ENCODE measurements at places on chromosomes 3 and 15. TPM values are rescaled to one million over a fixed set of nuclear protein-coding genes. Genes with fewer than 3 reads are reported as not detected.
A peak's percentile ranks its signal among the peaks of the same experiment; 100 is the strongest.

EPHB1 gene
- total RNA-seq: 3.2 TPM

ISLR2 gene
- 1.1 TPM for total RNA-seq

CLDN18 gene
- total RNA-seq: not detected

SCAANT1 gene
- not detected for total RNA-seq

ACSBG1 gene
- total RNA-seq: 0.13 TPM

PTH1R gene
- 286 TPM for total RNA-seq

CTXN2 gene
- 0.06 TPM for total RNA-seq

- H3K27ac ChIP-seq: no peak overlapping the region
- DNase-seq: peak; percentile 48
- H3K36me3 ChIP-seq: no peaks in the 10 kb centered on the region
- H3K4me1 ChIP-seq: no peaks in the 10 kb centered on the region
- peaks cover 61% of the 10 kb centered on the region for H3K27me3 ChIP-seq
- H3K4me3 ChIP-seq: peak overlapping the region; percentile 32
Measured at GRCh38 chr3:27714692-27715453, 7.2 kb downstream of the EOMES start.

- no peak overlapping the region for H3K27ac ChIP-seq
- H3K4me1 ChIP-seq: no peaks in the 10 kb centered on the region
- peaks cover 20% of the 10 kb centered on the region for H3K36me3 ChIP-seq
- H3K27me3 ChIP-seq: no peaks in the 10 kb centered on the region
- H3K4me3 ChIP-seq: no peak overlapping the region
- DNase-seq: no peak
Measured at GRCh38 chr15:70672081-70672480, 91.3 kb downstream of the UACA start.

DNA sequence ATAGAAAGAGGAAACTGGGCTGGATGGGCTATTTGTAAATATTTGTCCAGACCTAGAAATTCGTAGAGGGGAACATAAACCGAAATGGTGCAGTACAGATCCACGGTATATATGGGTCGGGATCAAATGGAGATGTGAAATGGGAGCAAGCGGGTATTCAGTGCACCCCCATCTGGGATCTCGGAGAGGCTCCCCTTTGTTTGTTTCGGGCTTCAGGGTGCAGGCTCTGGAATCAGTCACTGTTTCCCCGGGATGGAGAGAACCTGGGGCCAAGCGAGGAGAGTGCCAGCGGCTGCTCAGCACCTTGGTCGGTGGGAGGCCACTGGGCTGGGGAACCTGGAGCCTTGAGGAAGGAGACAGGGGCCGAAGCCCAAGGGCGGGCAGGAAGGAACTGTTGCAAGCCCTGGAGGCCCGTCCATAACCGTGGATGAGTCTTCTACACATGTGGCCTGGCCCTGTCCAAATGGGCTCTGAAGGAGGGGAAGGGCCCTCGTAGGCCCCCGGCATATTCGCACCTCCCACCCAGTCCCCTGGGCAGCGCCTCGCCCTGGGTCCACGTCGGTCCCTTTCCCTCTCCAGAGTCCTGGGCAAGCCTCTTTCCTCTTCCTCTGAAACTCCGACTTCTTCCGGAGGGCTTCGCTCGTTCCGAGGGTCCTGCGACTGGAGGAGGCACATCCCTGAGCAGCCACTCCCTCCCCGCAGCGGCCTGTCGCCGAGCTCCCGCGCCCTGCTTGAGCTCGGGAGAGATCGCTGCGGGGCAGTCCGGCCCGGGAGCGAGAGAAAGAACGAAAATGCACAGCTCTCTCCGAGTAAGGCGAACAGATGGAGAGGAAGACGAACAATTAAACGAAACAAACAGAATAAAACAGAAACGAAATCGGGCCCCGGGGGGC, 3.0 kb downstream of the ISL2 start:
- H3K4me3 ChIP-seq: no peak overlapping the region
- H3K27ac ChIP-seq: no peak overlapping the region
- H3K4me1 ChIP-seq: no peaks in the 10 kb centered on the region
- DNase-seq: peak; percentile 60
- peaks cover 71% of the 10 kb centered on the region for H3K27me3 ChIP-seq

- DNase-seq: no peak
- no peak overlapping the region for H3K27ac ChIP-seq
- no peaks in the 10 kb centered on the region for H3K36me3 ChIP-seq
- H3K27me3 ChIP-seq: no peaks in the 10 kb centered on the region
Measured at GRCh38 chr3:113630956-113631542, 65.4 kb downstream of the USF3 start.

- peak; percentile 94 for DNase-seq
- H3K36me3 ChIP-seq: no peaks in the 10 kb centered on the region
- peaks cover 2% of the 10 kb centered on the region for H3K4me1 ChIP-seq
- H3K27ac ChIP-seq: peak overlapping the region; percentile 1
- H3K27me3 ChIP-seq: no peaks in the 10 kb centered on the region
Measured at GRCh38 chr15:41564286-41564959, 5.4 kb downstream of the TYRO3 start.

DNA sequence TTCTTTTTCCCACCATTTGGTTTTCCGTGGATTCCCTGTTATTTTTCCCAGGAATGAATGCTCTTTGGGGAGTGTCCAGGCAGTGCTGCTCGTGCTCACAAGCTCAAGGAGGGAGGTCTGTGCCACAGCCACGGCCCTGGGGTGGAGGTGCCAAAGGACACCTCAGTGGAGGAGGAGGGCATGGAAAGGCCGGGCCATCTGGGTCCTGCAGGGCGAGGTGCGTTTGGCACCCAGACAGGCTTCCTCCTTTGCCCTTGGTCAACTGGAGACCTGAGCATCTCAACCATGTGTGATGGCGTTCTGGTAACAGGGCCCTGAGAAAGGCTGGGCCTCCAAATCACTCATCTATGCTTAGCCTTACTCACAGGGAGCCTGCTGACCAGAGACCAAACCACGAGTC, 25.4 kb downstream of the KY start:
- H3K36me3 ChIP-seq: no peaks in the 10 kb centered on the region
- H3K27me3 ChIP-seq: no peaks in the 10 kb centered on the region
- H3K4me1 ChIP-seq: no peaks in the 10 kb centered on the region
- DNase-seq: no peak
- no peak overlapping the region for H3K4me3 ChIP-seq

DNA sequence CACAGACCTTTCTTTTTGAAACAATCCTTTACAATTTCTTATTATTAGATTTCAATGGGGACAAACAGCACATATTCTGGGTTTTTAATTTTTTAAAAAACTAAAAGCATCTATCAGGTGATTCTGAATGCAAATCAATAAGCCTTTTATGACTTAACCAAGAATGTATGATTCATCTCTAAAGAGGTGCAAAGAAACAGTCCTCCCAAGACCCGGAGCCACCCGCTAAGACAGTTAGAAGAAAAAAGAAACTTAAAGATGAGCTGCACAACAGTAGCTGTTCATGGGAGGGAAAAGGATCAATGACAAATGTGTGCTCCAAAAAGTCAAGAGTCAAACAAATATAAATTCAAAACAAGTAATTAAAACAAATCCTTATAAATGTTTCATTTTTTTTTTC, 319.5 kb downstream of the THSD4 start:
- DNase-seq: no peak
- H3K27me3 ChIP-seq: no peaks in the 10 kb centered on the region

DNA sequence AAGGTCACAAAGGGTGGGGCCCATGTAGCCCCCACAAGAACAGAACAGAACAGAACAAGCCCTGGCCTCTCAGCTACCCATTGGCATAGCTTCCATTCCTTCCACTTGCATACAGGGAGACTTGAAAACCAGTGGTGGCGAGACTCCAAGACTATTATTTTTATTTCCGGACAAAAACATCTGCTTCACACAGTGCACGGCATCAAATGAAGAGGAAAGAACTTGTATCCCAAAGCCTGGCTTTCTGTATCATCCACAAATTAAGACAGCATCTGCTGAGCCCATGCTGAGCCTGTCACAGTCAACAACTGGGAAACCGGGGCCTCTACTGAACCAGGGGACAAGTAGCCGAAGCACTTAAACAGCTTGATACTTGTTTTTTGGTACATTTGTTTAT, 56.0 kb downstream of the CLEC3B start:
- no peak overlapping the region for H3K4me3 ChIP-seq
- no peaks in the 10 kb centered on the region for H3K36me3 ChIP-seq
- no peaks in the 10 kb centered on the region for H3K27me3 ChIP-seq
- no peak for DNase-seq
- no peak overlapping the region for H3K27ac ChIP-seq

DNA sequence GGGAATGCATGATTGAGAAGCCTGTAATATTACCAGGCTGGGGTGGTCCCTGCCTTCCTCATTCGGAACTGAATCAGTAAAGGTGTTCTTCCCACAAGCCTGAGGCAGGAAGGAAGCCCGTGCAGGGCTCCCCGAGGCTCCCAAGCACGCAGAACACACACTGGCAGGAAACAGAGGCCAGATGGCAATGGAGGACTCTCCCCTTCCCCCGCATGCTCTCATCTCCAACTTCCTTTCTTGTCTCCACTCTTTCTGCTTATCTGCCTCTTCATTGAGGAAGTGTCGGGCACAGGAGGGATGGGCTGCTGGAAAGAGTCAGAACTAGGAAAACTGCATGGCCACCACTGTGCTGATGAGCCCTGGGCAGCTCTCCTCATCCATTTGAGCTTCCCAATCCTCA, 123.5 kb downstream of the NUP210 start:
- no peak overlapping the region for H3K4me3 ChIP-seq
- no peak overlapping the region for H3K27ac ChIP-seq
- no peaks in the 10 kb centered on the region for H3K27me3 ChIP-seq
- peak; percentile 46 for DNase-seq
- H3K36me3 ChIP-seq: no peaks in the 10 kb centered on the region

GRCh38 chr3:102979191-102979590, 544.4 kb downstream of the ZPLD1 start:
- H3K36me3 ChIP-seq: no peaks in the 10 kb centered on the region
- no peaks in the 10 kb centered on the region for H3K27me3 ChIP-seq
- H3K4me3 ChIP-seq: no peak overlapping the region
- DNase-seq: no peak
- no peaks in the 10 kb centered on the region for H3K4me1 ChIP-seq
- no peak overlapping the region for H3K27ac ChIP-seq

GRCh38 chr3:14847613-14848541, 29.1 kb downstream of the FGD5 start:
- H3K27me3 ChIP-seq: no peaks in the 10 kb centered on the region
- no peak overlapping the region for H3K4me3 ChIP-seq
- peaks cover 15% of the 10 kb centered on the region for H3K4me1 ChIP-seq
- H3K27ac ChIP-seq: no peak overlapping the region

- no peak overlapping the region for H3K27ac ChIP-seq
- no peak for DNase-seq
- H3K36me3 ChIP-seq: no peaks in the 10 kb centered on the region
- peaks cover 5% of the 10 kb centered on the region for H3K4me1 ChIP-seq
Measured at GRCh38 chr15:50906954-50907600, 1.4 kb upstream of the AP4E1 start.

DNA sequence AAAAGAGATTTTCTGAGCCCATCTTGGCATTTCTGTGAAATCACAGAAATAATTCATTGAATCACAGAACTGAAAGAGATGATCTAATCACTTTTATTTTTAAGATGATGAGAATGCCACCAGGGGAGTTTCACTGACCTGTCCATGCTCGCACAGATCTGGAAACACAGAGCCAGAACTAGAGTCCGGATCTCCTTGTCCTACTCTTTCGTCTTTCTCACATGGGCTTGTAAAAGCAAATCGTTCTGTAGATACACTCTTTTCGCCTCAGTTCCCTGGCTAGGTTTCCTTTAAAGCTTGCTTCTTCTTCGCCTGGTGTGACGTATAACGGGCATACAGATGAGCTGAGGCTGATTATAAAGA, 122.5 kb upstream of the SPRED1 start:
- no peaks in the 10 kb centered on the region for H3K27me3 ChIP-seq

DNA sequence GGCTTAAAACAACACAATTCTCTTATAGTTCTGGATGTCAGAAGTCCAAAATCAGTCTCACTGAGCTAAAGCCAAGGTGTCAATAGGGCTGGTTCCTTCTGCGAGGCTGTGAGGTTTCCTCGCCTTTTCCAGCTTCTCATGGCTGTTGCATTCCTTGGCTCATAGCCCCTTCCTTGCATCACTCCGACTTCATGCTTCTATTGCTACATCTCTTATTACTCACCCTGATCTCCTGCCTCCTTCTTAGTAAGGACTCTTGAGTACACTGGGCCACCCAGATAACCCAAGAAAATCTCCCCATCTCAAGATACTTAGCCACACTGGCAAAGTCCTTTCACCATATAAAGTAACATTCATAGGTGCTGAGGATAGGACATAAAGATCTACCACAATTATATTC, 193.9 kb downstream of the ADAMTS17 start:
- H3K27ac ChIP-seq: no peak overlapping the region
- H3K36me3 ChIP-seq: no peaks in the 10 kb centered on the region
- DNase-seq: no peak
- no peak overlapping the region for H3K4me3 ChIP-seq
- H3K27me3 ChIP-seq: no peaks in the 10 kb centered on the region

DNA sequence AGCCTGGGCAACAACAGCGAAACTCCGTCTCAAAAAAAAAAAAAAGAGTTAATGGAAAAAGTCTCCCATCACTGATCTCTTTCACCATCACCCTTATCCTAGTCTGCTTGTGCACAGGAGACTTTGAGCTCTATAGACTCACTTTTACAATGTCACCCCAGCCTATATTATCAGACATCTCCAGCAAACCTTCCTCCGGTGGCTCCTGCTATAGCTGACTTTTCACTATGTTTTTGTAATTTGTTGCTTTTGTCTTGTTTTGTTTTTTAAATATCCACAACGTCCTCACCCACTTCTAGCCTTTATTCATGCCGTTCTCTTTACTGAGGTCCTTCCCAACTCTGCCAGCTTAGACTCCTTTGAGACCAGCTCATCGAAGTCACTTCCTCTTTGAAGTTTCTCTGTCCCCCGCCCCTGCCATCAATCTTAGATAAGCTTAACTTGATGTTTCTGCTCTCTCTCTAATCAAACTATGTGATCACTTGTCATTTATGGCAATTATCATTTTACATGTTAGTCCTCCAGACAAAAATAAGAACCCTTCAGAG, 82.7 kb upstream of the CHD2 start:
- no peaks in the 10 kb centered on the region for H3K27me3 ChIP-seq
- no peak for DNase-seq
- H3K4me3 ChIP-seq: no peak overlapping the region
- H3K36me3 ChIP-seq: no peaks in the 10 kb centered on the region

GRCh38 chr3:42498791-42499477, 3.5 kb upstream of the VIPR1 start:
- H3K36me3 ChIP-seq: no peaks in the 10 kb centered on the region
- DNase-seq: no peak
- peaks cover 11% of the 10 kb centered on the region for H3K4me1 ChIP-seq
- no peak overlapping the region for H3K27ac ChIP-seq

DNA sequence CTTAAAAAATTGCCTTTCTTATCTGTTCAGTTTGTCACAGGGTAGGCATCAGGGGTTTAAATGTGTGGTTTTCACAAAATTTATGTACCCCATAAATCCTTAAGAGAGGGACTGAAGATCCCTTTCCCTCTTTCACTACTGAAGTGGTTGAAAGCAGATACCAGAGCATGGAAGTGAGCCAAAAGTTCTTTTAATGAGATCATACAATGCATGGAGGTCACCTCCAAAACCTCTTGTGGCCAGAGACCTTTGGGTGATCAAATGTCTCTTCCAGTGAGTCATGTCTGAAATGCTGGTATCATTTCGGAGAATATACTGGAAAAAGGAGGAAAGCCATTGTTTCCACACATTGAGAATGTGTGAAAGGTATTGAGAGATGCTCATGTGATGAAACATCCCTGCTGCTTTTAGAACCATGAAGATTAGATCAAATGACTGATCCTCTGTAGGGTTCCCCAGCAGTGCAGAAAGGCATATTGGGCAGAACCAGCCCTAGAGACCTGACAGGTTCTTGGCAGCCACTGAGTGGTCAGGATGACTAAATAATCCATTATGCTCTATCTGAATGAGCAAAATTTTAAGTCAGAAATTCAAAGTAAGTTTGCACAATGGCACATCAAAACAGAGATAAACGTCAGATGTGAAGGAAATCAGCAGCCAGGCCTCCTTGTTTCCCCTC, 165.8 kb upstream of the SLC2A2 start:
- DNase-seq: no peak
- H3K36me3 ChIP-seq: no peaks in the 10 kb centered on the region
- H3K27me3 ChIP-seq: no peaks in the 10 kb centered on the region
- H3K4me1 ChIP-seq: no peaks in the 10 kb centered on the region
- H3K27ac ChIP-seq: no peak overlapping the region
